ENCODE measurements at places on chromosomes 12 and 14. TPM values are rescaled to one million over a fixed set of nuclear protein-coding genes. Genes with fewer than 3 reads are reported as not detected.

KLRC4 gene
- total RNA-seq: not detected

ATP5F1B gene
- total RNA-seq: 497 TPM

DTX1 gene
- 0.09 TPM for total RNA-seq

EFS gene
- total RNA-seq: 0.47 TPM

MOK gene
- 6.6 TPM for total RNA-seq

Measured in bronchial smooth muscle cell (primary cell).